ENCODE measurements at places on chromosomes 4 and X. TPM values are rescaled to one million over a fixed set of nuclear protein-coding genes. Genes with fewer than 3 reads are reported as not detected.

DNA sequence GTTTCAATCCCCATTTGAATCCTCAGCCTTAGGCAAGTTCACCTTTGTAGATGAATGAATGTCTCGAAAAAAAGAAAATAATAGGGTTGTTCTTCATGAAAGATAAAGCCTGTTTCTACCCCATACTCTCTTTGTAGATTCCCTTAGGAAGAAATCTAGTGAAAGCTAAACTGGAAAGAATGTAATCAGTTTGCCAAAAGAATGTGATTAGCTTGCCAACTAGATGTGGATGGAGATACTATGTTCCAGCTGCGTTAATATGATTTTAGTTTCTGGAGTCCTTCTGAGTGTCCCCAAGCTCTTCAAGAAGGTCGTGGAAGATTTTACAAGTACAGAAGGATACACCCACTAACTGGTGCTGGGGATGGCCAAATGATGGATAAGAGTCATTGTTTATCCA, 162.3 kb upstream of the EDNRA start:
- DNase-seq: no peak

- DNase-seq: no peak
Observed at GRCh38 chrX:17933856-17934255, 72.8 kb upstream of the RAI2 start.

- DNase-seq: no peak
Observed at GRCh38 chr4:159105761-159106243, 2.9 kb downstream of the RAPGEF2 start.

DNA sequence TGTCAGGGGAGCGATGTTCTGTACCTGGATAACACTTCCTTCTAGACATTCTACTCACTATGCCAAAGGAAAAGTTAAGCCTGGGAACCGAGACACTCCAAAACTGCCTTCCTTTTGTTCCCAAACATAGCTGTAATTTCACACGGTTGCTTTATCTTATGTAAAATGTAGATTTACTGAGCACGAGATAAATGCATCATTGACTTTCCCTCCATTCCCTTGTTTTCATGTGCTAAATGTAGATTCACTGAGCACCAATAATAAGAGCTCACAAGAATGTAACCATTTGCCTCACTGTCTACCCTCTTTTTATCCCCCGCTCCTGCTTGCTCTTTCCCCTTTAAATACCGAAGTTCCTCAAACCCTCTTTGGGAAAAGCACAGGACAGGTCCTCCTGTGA, 10.7 kb upstream of the PPEF2 start:
- no peak for DNase-seq

NUDT10 gene
- 0.76 TPM for total RNA-seq

MTTP gene
- total RNA-seq: 99.6 TPM

Data from right lobe of liver (tissue), 6 donors.